ENCODE measurements at places on chromosomes 7 and 10. TPM values are rescaled to one million over a fixed set of nuclear protein-coding genes. Genes with fewer than 3 reads are reported as not detected.

Gene ZNF655
- total RNA-seq = 45.0 TPM

Gene TYW1B
- 2.4 TPM for total RNA-seq

Gene SPDYE18
- 0.37 TPM for total RNA-seq

Gene LRRC17
- 0.47 TPM for total RNA-seq

Gene INA
- total RNA-seq = not detected

Gene RPEL1
- 0.10 TPM for total RNA-seq

Gene ACHE
- total RNA-seq = 1.8 TPM

Gene SLC18A3
- total RNA-seq = not detected

Gene C10orf62
- total RNA-seq = 0.32 TPM

Gene ZWINT
- total RNA-seq = 64.5 TPM

Gene BZW2
- total RNA-seq = 119 TPM

Gene UTF1
- total RNA-seq = not detected

Gene PDE6C
- total RNA-seq = not detected

Gene PRPF18
- total RNA-seq = 16.2 TPM

Gene STMP1
- total RNA-seq = 32.8 TPM

Gene THAP5
- total RNA-seq = 29.3 TPM

Gene GLI3
- 0.07 TPM for total RNA-seq

Gene C10orf95
- 2.1 TPM for total RNA-seq

Gene CRHR2
- total RNA-seq = not detected

All from HCT116 (cell line).